ENCODE measurements at places on chromosomes 16 and 17.

GRCh38 chr16:55888546-55888945, 13.4 kb upstream of the CES5A start:
- no peak overlapping the region for H3K27ac ChIP-seq
- no peaks in the 10 kb centered on the region for H3K36me3 ChIP-seq
- no peak overlapping the region for H3K4me3 ChIP-seq
- no peaks in the 10 kb centered on the region for H3K4me1 ChIP-seq
- H3K27me3 ChIP-seq: no peaks in the 10 kb centered on the region

DNA sequence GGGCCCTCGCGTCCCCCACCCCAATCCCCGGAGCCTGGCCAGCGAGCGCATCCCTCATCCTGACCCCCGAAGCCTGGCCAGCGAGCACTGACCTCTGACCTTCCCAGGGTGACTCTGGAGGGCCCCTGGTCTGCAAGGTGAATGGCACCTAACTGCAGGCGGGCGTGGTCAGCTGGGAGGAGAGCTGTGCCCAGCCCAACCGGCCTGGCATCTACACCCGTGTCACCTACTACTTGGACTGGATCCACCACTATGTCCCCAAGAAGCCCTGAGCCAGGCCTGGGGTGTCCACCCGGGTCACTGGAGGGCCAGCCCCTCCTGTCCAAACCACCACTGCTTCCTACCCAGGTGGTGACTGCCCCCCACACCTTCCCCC, 2.3 kb downstream of the TPSD1 start:
- no peak overlapping the region for H3K4me3 ChIP-seq
- peaks cover 10% of the 10 kb centered on the region for H3K27me3 ChIP-seq
- no peak for DNase-seq
- no peaks in the 10 kb centered on the region for H3K36me3 ChIP-seq
- no peak overlapping the region for H3K27ac ChIP-seq

- H3K4me3 ChIP-seq: no peak overlapping the region
- no peak for DNase-seq
- H3K36me3 ChIP-seq: no peaks in the 10 kb centered on the region
- H3K4me1 ChIP-seq: peaks cover 3% of the 10 kb centered on the region
Measured at GRCh38 chr17:61478026-61478789, 26.0 kb downstream of the TBX4 start.

DNA sequence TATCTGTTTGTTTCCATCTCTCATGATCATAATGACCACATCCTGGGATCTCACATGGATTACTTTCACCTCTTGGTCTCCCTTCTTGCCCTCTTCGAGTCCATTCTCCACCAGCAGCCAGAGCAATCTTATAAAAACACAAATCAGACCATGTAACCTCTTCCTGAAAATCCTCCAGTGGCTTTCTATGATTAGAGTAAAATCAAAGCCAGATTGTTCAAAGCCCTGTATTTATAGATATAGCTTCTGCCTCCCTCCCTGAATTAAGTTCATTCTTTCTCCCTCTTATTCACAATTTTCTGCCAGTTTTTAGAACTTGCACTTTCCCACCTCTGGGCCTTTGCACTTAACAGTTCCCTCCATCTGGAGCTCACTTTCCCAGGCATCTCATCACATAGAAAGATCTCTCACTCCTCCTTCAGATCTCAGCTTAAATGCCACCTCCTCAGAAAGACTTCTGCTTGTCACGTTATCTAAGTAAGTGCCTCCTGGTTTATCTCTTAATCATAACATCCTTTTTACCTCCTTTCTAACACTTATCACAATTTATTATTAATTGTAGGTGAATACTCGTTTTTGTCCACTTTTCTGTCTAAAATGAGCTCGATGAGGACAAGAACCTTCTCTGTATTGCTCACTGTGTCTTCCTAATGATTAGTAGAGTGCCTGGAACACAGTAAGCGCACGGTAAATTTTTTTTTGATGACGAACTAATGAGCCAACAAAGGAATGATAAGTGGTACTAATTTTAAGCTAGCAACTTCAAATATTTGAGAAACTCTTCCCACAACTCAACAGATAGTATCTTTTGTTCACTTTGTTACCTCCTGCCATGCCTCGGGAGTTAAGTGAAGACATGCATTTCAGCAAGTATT, 80.5 kb downstream of the CYB561 start:
- H3K4me1 ChIP-seq: no peaks in the 10 kb centered on the region
- DNase-seq: no peak
- H3K27ac ChIP-seq: no peak overlapping the region
- no peaks in the 10 kb centered on the region for H3K36me3 ChIP-seq
- peaks cover 2% of the 10 kb centered on the region for H3K27me3 ChIP-seq
- no peak overlapping the region for H3K4me3 ChIP-seq

DNA sequence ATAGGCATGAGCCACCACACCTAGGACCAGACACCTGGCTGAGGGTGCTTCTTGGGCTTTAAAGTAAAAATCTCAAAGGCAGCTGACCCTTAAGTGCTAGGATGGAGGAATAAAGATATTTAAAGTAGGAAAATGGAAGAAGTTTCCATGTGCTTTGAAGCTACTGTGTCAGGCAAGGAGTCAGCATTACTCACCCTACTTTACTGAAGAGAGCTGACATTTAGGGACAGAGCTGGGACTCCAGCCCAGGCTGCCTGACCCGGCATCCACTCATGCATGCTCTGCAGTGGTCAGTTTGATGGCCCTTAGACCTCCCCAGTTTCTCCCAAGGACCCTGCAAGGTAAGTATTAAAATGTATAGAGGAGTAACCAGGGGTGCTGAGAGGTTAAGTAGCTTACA, 124.7 kb upstream of the PLCG2 start:
- peak overlapping the region; percentile 56 for H3K27ac ChIP-seq
- H3K36me3 ChIP-seq: peaks cover 32% of the 10 kb centered on the region

GRCh38 chr16:15919331-15919730, 30.1 kb upstream of the ABCC1 start:
- no peaks in the 10 kb centered on the region for H3K4me1 ChIP-seq
- no peak overlapping the region for H3K4me3 ChIP-seq
- H3K27me3 ChIP-seq: no peaks in the 10 kb centered on the region
- DNase-seq: no peak

DNA sequence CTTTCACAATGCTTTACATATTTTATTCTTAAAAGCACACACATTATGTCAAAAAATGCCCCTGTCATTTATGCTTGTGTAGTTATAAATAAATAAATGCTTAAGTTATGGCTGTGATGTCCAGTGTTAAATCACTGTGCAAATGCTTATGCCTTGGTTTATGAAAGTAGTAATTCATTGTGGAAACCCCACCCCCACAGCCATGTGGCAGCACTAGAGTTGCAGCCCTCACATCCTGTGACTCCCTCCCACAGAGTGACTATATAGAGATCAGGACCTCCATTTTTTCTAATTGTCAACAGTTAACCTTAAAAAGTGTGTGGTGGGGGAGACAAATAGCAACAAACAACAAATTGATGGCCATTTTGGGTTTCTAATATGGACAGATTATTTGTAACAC, 2.4 kb downstream of the SKAP1 start:
- peak overlapping the region; percentile 97 for H3K4me3 ChIP-seq
- peak; percentile 60 for DNase-seq
- peak overlapping the region; percentile 93 for H3K27ac ChIP-seq

Data from activated T-helper 2 cell treated with anti-CD3 and anti-CD28 coated beads, Interferon-gamma antibody, Interleukin-2, Interleukin-4, amounts not matched to agents 10 μg/mL and 5 μg/mL and 100 μg/mL, durations not matched to agents 14 hours and 24 hours and 36 hours (primary cell).